ENCODE measurements at places on chromosomes 11 and 22.

DNA sequence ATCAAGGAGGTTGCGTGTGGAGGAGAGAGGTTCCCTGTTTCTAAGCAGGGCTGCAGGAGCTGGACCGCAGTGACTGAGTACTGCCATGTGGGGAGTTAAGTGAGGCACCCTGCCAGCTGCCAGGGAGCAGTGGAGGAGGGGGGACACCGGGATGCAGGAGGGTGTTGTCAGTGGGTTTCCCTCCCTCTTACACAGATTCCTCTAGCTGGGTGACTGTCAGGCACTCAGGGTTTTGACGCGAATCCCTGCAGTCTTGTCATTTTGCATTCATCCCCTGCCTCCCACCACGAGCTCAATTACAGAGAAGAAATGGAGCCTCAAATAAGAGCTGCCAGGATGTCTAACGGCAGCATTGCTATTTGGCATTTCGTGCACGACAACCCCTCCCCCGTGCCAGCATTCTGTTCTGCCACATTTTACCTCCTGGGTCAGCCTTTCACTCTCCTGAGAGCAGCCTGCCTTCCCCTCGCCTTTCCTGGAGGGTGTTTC, 119.8 kb upstream of the SORL1-AS1 start:
- no peak for DNase-seq

DNA sequence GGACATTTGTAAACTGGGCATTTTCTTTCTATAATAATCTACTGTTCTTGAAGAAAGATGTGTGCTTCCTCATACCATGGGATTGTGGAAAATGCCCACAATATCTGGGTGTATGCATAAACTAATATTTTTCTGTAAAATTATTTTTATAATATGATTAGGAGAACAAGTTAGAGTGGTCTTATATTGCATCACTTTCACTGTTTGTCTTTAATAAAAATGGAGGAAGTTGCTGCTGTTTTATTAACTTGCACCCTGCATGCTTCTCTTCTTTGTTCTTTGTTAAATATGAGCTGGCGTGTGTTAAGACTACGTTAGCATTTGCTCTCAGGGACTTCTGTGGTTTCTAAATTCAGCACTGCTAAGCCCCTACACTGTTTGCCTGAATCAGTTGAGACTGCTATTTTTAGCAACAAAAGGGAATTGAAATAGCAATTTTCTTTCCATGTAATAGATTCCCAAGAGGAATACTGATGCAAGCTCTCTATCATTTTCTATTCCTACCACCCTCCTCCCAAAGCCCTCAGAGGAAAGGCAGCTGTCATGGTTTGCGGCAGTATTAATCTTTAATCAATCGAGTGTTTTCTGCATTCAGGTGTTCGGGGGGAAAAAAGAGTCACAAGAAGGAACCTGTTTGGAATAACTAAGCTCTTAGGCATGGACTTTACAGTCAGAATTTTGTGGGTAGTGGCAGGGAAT, 56.1 kb downstream of the HSD17B12 start:
- DNase-seq, result no peak

DNA sequence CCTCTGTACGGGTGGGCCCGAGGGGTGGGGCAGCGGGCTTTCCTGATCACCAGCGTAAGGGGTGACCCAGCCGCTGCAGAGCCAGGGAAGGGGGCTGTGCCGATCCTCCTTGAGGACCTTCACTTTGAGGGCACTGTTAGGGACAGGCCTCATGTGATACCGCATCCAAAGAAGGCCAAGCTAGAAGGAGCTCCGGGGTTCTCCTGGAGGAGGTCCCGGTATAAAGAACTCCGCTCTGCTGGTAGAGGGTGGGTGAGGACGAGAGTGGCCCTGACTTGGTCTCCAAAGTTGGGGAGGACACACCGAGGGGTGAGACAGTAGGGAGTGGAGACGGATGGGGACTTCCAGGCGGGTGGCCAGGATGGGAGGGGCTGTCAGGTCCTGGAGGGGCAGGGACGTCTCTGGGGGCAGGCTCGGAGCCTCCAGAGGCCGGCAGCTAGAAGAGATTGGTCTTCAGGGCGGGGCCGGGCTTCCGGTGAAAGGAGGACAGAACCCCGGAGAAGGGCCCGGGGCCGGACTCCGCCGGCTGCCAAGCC, 4.6 kb downstream of the PHOX2A start:
- no peak for DNase-seq

DNA sequence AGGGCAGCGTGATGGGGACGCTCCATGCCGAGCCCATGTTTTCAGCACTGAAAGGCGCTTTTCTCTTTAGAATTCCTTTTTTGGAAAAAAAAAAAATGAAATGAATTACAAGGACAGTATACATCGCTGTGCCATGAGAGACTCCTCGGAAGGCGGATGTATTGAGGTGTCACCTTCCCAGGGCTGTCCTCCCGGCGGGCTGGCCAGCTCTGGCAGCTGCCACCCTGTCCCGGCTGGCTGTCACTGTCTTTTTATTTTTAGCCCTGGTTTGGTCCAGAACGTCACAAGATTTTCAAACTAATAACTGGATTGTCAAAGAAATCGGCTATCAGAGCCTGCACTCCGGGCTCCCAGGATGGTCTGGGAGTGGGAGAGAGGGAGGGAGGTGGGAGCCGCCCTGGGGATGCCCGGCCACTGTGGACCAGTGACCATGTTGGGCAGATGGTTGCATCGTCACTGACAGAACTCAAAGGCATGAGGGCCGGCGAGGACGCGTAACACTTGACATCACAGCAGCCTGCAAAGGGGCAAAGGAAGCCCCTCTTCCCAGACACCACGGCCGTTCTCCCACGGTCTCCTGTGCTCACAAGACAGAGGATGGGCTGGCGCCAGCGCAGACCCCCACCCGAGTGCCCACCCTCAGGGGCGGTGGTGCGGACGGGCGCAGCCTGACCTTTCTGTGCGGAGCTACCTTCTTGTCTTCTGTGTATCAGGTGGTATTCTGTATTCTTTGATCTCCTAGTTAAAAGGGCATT, 392.9 kb downstream of the TBC1D22A start:
- DNase-seq, result no peak

- DNase-seq, result no peak
Observed at GRCh38 chr11:4466131-4466870, 16.1 kb upstream of the OR52K1 start.

DNA sequence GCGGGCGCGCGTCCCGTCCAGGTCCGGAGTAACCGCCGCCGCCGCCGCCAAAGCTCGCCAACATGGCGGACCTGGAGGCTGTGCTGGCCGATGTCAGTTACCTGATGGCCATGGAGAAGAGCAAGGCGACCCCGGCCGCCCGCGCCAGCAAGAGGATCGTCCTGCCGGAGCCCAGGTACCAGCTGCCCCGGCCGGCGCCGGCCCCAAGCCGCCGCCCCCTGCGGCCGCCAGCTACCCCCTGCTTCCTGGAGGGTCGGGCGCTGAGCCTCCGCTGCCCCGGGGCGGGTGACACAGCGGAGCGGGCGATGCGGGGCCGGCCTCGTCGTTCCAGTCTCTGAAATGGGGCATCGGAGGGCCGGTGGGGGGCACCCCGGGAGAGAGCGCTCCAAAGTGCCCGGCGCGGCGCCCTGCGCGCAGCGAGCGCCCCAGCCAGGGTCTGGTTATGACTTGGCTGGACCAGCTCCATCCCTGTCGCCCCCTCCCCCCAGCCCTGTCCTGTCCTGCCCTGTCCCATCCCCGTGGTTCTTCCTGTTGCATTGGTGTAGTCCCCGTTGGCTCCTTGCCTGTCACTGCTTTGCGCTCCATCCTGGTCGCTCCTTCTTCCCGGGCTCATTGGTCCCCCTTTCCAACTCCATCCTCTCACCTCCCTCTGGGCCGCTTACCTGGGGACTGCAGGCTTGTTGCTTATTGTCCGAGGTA, 653 bp downstream of the GRK3 start:
- DNase-seq, result no peak

- no peak for DNase-seq
Observed at GRCh38 chr11:91219535-91219934, 996.7 kb upstream of the CHORDC1 start.
